ENCODE measurements at places on chromosomes 1 and 21.

DNA sequence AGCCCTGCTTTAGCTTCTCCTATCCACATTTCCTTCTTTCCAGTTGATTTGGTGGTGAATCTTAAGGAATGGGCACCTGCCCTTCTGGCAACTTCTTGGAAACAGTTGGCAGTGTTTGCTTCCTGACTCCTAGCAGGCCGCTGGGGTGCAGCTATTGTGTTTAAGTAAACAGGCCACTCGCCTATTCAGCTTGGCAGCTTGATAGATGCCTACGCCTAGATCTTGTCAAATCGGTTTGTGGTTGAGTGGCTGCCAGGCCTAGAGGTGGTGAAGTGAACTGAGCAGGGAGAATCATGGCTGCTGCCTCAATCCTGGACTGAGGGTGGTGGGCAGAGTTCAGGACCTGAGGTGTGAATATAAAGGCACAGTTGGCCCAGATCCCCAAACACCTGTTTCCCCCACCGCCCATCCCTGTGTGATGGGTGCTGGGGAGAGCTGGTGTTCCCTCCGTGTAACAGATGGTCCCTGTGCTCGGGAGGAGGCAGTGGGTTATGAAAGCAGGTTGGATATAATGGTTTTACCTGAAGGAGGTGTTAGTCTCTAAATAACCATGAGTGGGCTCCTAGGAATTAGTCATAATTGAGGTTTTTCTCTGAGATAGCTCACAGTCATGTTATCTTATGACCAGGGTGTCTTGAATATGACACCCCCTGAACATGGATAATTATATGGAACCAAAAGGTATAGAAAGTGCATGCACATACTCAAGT lies 940 bp upstream of the PLA2G2C start:
- no peak for DNase-seq

DNA sequence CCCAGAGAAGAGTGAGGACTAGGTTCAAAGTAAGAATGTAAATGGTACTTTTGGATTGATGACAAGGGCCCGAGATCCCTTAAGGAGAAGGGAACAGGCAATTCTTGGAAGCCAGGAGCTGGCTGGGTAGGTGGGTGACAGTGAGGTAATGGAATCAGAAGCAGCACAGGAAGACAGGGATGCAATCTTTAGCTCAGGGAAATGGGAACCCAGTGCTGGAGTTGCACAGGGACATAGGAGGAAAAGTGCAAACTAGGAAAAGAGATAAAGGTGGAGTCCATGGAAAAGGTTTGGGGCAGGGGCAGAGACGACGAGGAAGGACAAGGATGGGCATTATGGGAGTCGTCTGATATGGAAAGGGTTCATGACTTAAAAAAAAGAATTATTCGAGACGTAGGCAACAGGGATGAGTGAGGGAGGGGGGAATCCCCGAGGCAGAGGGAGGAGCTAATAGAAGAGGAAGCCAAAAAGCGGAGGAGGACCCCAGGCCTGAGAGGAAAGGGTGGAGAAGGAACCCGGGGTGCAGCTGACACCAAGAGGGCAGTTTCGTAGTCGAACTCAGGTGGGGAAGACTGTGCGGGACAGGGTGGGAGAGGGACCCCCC lies 495 bp downstream of the PI4KB start:
- DNase-seq = peak; percentile 67

DNA sequence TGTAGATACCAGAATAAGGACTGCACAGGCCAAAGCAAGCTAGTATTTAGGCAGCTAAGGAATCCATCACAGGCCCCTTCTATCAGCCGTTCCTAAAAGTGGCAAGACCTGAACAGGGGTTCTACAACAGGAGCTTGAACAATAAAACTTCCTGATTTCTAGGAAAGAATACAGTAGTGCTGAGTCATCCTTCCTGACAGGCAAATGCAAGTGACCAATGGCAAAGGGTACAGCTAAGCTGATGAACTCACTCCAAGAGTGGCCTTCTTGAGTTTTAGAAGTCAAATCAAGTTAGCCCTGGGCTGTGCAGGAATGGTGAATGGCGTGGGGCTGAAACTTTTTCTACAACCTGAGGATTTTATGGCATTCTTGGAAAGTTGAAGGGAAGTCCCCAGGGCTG lies 112.9 kb downstream of the GREM2 start:
- DNase-seq = peak; percentile 69

- no peak for DNase-seq
Observed at GRCh38 chr21:37921091-37921490, 4.8 kb upstream of the KCNJ6 start.

DNA sequence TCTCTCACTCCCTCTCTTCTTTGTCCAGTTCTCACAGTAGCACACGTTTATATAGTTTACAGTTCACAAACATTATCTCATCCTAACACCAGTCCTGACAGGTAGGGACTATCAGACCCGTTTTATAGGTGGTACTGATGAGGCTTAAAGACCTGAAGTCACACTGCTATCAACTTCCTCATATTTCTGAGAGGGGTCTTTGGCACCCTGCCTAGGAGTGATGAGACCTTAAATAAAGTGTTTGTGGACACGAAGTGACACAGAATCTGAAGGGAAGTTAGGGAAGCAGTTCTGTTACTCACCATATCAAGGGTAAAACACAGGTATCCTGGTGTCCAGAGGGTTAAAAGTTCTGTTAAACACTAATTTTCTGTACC lies 590 bp upstream of the TACSTD2 start:
- no peak for DNase-seq

DNA sequence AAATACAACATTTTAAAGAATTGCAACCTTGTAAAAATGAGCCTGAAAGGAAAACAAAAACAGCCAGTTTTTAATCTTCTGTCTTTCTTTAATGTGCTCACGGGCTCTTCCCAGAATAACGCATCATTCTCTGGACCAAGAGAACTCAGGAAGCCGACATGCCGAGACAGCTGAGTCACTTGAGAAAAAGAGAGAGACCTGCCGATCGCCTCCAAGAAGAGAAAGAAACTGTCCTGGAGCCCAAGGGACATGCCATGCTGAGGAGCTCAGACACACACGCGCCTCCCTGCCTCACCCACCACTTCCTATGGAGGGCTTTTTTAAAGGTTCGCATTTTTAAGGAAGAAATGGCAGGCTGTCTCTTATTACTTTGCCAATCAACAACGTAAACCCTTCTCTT lies 176.4 kb downstream of the ZNF281 start:
- DNase-seq = no peak

GRCh38 chr1:29391362-29391880 lies 155.1 kb downstream of the PTPRU start:
- DNase-seq = no peak

DNA sequence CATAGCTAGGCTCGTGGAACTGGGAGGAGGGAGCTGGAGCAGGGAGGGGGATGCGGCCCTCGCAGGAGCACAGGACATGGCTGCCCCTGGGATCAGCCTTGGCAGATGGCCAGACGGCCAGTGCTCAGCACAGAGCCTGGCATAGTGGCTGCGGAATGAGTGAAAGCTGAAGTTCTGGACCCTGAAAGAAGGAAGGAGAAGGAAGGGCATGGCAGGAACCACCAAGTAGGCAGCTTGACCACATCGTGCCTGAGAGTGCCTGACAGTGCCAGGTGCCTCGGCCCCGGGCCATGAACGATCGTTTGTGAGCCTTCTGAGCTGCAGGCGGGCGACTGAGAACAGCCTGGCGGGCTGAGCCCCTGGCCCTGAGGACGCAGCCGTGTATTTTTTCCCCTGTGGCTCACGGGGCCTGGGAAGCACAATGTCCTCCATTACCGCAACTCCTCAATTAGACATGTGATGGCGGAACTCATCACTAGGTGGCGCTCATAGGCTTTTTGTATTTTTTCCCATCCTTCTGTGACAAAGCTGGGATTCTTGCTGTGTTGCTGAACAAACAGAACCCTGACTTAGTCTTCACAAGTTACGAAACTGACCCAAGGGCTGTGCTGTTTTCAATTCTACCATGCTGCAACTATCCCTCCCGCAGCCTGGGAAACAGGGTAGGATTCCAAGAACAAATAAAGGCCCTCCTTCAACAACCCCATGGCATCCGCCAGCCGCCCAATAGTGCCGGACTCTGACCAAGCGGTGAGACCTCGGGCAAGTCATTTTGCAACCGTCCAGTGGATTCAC lies 29.9 kb upstream of the TMEM61 start:
- DNase-seq = peak; percentile 69

DNA sequence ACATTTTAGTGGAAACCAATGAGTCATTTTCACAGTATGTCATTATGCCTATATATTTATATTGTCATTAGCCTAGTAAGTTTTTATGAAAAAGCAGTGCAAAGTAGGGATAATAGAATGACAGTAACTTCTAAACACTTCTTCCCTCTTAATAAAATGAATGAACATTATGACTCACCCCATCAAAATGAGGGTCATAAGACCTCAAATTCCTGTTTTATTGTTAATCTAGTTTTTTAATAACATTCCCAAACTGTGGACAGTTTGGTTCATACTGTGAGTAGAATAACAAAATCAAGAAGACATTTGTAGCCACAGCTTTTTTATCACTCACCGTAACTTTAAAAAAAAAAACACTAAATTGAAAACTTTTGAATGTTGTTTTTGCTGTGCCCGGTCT lies 160.5 kb downstream of the LRRC40 start:
- peak; percentile 17 for DNase-seq

DNA sequence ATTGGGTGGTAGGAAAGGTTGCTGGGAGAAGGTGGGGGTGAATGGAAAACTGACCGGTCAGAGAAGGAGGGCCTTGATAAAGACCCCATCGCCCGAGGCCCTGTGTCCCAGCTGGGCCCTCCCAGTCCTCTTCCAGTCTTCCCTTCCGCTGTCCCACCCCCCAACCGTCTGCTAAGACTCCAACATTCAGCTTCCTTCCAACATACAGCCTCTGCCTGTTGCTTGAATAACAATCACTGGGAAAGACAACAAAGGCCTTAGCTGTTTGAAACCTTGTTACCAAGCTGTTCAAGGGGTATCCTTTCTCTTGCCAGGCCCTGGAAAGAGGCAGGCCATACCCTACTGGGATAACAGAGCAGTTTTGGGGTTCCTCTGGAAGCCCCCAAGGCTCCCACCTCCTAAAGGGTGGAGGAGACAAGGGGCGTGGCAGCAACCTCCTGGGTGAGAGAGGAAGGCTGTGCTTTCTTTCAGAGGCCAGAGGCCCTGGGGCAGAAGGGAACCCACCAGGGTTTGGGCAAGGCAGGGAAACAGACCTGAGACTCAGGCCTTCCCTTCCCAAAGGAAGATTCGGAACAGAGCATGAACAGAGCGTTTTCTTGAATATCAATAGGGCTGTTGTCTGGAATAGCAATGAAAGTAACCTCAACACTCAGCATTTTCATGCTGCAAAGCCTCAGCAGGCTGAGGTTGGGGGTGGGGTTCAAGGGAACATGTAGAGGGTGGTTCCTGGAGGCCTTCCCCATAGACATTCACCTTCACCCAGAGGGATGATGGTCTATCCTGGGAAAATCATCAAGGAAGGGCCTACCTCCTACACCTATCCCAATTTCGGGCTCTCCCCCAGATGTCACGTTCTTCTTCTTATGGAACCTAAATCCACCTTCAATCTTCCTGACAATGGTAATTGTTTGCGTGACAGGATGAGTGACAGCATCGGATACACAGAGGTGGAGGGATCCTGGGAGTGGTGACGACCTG lies 4.1 kb downstream of the ETNK2 start:
- no peak for DNase-seq

DNA sequence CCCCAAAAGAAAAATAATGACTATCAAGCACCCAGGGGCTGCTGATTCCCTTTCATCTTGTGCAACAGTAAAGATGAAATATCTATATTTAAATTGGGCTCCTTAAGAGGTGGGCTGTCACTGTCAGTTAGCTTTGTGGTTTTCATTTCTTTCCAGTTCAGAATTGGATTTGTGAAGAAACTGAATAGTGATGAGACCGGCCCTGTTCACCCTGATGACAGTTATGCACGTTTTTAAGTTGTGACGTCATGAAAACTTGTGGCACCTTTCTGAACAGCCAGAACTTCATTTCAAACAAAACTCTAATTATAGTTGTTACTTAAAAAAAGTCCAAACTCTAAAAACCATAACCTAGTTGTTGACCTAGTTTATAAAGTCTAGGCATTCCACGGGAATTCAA lies 125.9 kb downstream of the RUNX1 start:
- DNase-seq = no peak

- DNase-seq = no peak
Observed at GRCh38 chr1:150109586-150109985, 40.1 kb upstream of the PLEKHO1 start.

DNA sequence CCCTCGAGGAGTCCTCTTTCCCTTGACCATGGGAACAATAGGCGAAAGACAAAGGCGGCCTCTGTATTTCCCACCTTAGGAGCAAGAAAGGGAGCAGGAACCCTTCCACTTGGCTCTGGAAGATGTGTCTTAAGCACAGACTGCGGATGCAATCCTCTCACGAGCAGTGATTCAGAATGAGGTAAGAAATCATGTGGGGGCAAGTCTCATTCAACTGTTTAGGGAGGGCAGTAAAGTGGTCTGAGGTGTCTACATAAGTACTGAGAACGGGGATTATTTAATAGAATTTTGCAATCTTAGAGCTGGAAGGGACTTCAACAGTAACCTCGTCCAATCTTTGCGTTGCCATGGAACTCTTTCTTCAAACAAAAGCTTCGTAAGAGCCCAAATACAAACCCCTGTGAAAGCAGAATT lies 1.6 kb upstream of the DYRK3 start:
- peak; percentile 76 for DNase-seq

DNA sequence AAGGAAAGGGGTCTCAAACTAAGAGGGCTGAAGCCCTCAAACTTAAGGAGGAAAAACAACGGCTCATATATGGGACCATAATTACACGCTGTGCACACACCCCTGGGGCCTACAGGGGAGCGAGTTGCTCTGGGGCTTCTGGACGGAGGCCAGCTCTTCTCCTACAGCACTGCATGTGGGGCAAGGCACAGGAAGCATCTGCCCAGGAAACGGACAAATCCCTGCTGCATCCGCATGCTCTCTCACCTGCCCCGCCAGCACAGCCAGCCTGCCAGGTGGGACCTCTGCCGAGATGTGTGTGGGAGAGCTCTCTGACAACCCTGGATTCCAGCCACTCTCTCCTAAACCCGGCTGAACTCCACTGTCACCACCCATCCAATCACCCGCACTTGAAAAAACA lies 54.1 kb downstream of the MRPL37 start:
- DNase-seq = no peak

GRCh38 chr1:6239950-6240768 lies 3.8 kb upstream of the HES3 start:
- DNase-seq = no peak

DNA sequence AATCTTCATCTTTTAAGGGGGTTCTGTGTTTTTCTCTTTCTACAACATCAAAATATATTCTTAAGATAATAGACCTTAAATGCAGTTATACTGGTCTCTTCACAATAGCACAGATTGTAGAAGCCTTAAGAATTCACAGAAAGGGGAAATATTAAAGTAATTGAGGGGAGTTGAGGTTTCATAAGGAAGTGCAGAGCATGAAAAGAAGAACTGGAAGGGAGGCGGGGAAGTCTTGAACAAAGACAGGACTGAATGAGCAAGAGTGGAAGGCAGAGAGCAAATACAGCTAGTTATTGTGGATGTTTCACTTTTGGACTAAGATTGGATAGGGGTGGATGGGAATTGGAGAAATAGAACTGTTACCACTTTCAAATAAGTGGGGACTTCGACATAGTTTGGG lies 67.7 kb downstream of the PTGER3 start:
- DNase-seq = no peak

GRCh38 chr1:29708381-29708780 lies 472.1 kb downstream of the PTPRU start:
- no peak for DNase-seq

- no peak for DNase-seq
Observed at GRCh38 chr1:181151378-181152326, 63.2 kb downstream of the IER5 start.

- no peak for DNase-seq
Observed at GRCh38 chr1:8427493-8427892, 109.6 kb downstream of the SLC45A1 start.
